GDM1 (cell line): ENCODE measurements at places on chromosomes 12 and 14.

- DNase-seq: no peak
These were observed 83.9 kb downstream of the GPATCH2L start for GRCh38 chr14:76235628-76236027.

- DNase-seq: no peak
These were observed 147.8 kb upstream of the RASSF8 start for GRCh38 chr12:25810683-25811082.

DNA sequence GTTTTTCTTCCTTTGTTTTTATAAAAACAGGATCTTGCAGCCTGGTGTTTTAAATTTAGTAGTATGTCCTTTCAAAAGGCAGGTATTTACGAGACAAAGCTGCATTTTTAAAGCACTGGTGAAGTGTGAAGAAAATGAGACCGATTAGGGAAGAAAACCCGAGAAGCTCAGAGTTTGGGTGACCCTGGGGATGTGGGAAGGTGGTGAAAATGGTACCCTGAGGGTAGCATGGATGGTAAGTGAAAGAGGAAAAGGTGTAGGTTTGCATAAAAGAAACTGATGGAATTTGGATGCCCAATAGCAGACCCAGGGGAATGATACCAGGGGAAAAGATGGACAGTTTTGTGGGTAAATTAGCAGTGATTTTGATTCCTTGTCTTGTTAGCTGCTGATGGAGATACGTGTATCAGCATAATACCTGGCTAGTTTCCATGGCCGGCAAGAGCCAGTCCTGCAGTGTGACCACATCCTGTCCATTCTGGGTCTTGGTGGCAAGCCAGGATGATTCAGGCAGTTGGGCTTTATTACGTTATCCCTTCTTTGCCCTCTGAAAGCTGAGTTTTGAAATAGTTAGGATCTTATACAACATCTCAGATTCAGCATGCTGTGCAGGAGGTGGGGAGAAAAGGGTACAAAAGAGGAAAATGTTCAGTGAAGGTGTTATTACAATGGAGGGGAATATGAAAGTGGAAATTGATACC lies 8.9 kb downstream of the BICD1 start:
- DNase-seq: no peak

DNA sequence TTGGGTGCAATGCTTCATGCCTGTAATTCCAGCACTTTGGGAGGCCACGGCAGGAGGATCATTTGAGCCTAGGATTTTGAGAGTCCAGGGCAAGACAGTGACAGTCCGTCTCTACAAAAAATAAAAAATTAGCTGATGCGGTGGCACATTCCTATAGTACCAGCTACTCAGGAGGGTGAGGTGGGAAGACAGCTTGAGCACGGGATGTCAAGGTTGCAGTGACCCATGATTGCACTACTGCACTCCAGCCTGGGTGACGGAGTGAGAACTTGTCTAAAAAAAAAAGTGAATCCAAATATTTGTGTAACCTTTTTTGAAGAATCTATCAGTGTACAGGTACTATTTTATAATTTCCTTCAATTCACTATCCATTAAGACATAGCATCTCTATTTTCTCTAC lies 112.5 kb downstream of the DENND5B start:
- no peak for DNase-seq
